ENCODE measurements at places on chromosomes 5 and 9.

GRCh38 chr5:151637676-151638075 lies 46.5 kb upstream of the FAT2 start:
- no peak for DNase-seq

GRCh38 chr9:77546376-77546950 lies 101.7 kb downstream of the GNA14 start:
- DNase-seq: no peak

DNA sequence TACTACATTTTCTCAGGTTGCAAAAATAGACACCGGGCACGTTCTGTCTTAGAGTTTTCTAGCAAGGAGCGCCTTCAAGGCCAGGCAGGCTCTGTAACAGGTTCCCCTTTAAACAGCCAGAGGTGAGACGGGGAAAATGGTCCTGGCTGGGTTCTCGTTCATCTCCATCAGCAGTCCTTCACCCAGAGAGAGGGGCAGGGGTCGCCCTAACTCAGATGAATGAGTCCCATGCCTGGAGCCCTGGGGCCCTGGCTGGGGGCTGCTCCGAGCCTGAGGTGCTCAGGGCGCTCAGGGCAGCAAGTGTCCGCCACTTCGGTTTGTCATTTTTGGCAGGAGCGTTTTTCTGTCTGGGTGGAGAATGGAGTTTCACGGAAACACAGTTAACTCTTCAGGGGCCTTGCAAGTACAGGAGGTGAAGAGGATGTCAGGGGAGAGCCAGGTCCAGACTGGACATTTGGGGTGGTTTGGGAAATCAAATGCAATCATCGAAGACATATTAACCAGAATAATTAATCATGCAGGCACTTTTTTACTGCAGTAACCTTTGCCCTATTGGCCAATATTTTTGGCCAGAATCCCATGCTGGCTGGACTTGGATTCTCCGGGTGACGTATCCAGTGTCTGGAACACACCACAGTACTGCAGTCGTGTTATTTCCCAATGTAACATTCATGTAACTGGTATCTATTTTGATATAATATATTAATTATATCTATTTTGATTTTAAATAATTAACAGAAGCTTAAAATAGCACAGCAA lies 2.9 kb downstream of the NTNG2 start:
- DNase-seq: no peak

DNA sequence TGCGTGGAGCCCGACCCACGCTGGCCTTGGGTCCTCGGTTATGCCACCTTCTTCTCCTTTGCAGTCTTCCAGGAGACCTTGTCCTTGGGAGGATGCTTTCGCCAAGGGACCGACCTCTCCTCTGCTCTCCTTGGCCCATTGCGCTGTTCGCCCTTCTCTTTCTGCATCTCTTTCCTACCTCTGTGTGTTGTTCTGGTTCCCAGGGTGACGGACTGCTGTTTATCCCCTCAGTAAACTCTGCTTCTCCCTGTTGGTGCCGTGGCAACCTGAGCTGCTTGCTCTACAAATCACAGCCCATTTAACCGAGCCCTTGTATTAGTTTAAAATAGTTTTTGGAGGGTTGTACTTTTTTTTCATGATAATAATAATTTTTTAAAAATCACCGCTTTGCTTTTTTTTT lies 97.9 kb downstream of the DAPK1 start:
- DNase-seq: no peak

DNA sequence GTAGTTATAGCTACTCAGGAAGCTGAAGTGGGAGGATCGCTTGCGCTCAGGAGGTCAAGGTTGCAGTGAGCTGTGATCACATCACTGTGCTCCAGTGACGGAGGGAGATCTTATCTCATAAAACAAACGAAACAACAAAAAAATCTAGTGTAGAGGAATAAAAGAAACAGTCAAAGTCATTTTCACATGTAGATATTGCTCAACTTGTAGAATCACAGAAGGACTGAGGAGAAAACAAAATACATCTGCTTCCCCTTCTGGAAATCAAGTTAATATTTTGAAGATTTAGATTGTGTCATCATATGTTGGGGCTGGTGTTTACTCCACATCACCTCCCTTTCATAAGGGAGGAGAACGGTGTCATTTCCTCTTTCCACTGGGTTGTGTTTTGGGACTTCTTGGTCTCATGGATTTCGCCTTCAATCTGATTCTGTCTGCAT lies 8.2 kb upstream of the SLC46A2 start:
- DNase-seq: no peak

- DNase-seq: no peak
These were observed 14.7 kb downstream of the ITGA1 start for GRCh38 chr5:52802272-52802973.

GRCh38 chr9:69645488-69645887 lies 26.7 kb downstream of the APBA1 start:
- no peak for DNase-seq

DNA sequence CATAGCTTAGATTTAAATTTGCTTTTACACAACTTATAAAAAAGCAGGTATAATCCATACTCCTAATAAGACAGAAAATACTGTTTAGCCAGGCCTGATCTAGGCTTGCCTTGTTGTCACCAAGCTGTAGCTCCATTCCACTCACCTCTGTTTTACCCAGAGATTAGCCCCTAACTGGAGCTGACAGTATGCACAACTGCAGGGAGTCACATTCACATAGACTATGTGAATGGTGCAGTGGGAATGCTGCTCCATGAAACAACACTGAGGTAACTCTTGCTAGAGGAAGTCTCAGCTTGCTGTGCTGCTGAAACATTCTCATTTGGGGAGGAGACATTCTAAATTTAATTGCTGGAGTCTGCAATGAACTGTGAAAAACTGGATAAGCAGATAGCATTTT lies 209.1 kb downstream of the TMEM232 start:
- no peak for DNase-seq

- no peak for DNase-seq
These were observed 2.0 kb upstream of the ZNF462 start for GRCh38 chr9:106860721-106861639.

DNA sequence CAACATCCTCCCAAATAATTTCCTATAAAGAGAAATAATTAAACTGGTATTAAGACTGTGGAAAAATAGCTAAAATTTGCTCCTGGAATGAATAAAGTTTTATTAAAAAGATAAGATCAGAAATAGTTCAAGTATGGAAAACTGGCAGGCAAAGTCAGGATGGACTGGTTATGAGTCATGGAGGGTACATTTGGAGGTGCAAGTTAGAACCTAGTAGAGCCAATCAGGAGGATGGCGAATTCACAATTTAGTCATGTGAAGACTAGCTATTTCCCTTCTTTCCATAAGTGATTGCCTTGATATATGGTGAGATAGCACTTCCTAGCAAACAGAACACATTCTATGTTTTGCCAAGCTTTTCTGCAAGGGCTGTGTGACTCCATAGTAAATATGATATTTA lies 1303.5 kb downstream of the EFNA5 start:
- no peak for DNase-seq

GRCh38 chr9:81650586-81651515 lies 38.5 kb downstream of the TLE1 start:
- no peak for DNase-seq

DNA sequence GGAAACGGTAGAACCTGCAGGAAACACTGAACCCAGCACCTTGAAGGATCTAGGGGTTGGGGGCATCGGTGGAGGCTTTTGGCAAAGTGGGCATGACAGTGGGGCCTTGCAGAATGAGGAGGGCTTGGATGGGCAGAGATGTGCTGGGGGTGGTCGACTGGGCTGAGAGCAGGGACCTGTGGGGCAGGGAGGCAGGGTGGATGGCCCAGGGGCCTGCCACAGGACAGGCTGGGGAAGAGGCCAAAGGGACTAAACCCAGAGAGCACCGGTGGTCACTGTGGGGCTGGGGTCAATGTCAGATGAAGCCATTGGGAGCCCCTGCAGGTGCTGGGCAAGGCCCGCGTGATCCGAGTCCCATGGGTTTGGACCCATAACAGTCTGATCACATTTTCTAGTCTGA lies 175.3 kb downstream of the DAB2IP start:
- no peak for DNase-seq

DNA sequence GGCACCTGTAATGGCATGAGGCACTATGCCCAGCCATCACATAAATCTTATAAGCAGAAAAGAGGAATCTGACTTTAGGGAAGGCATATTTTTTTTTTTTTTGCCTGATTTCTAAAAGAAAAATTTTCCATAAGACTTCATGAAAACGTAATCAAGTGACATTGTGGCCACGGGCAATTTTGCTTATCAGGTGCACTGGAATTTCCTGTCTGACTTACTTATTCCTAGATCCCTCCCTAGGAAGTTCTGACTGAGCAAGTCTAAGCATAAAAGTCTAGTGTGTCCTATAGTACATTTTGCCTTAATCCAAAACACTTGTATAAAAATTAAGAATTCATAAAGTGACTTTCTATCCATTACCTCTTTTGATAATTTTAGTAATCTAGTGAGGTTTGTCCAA lies 12.5 kb downstream of the C5orf46 start:
- DNase-seq: no peak

DNA sequence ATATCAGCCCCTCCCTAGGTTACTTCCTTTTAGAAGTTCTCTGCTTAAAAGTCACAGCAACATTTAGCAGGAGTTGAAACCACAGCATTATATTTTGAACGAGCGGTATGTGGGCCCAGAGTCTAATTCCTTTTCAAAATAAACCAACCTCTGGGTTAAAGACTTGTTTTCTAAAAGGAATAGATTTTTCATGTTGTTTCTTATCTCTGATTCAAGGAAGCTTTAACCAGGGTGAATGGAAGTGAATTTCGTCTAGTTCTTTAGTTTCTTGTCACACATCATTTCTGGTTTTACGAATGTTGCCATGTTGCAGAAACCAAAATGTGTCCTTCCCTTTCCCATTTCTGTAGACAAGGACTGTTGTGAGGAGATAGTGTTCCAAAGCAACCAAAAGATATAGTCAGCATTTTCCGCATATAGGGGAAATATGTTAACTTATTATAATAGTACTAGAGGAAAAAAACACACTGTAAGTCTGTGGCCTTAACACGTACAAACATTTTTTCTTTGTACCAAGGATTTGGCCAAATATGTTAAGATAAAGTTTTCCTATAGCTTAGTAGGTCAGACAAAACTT lies 142.4 kb downstream of the PCSK5 start:
- no peak for DNase-seq

DNA sequence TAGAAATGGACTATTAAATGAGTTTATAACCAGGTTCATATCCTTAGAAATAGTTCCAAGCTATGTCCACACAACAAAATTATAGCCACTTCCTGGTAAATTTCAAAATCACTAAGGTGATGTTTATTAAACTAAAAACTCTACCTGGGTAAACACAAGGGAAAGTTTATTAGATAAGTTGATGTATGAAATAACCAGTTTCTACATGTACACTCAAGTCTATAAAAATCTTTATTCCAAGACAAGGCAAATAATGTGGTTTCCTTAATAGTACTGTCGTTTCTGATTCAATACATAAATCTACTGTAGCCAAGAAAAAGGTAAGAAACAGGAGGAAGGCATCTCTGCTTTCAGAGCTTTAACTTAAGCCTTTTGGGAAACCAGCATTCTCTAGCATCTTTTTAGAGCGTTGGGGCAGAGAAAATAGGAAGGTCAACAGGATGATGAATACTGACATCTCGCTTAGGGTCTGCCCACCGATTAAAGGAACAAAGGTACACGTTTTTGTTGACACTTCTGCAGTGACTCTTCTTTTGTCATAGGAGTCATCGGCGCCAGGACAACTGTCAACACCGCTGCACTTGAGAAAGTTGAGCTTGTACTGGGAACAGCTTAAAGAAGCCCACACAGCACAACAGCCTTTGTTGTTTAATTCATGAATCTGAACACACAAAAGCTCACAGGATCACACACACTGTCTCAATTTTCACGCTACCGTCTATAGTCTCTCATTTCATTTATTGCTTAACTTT lies 513.6 kb downstream of the SLCO4C1 start:
- DNase-seq: no peak

GRCh38 chr9:80890124-80890523 lies 799.2 kb downstream of the TLE1 start:
- no peak for DNase-seq

GRCh38 chr5:181086026-181086883 lies 44.7 kb downstream of the OR2V1 start:
- no peak for DNase-seq

DNA sequence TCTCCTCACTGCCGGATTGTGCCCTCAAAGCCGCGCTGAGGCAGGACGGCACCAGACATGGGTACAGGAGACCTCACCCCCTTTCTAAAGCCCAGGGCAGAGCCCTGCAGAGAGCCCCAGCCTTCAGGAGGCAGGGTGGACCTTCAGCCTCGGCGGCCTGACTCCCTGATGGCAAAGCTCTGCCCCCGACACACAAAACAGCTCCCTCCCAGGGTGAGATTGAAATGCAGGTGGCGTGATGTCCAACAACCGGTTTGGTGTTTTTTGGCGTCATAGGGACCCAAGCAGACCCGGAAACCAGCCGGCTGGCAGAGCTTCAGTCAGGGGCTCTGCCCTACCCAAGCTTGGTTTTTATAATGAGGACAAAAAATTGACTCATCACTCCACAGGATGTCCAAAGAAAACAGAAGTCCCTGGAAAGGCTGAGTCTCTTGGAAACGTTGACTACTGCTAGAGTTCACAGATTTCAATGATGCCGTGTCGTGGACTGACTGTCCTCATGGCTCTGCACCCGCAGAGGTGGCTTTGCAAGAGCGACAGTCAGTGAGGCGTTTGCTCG lies 275.2 kb upstream of the IRX1 start:
- no peak for DNase-seq

GRCh38 chr5:32311404-32312196 lies 1.1 kb downstream of the MTMR12 start:
- no peak for DNase-seq

GRCh38 chr9:112408819-112409218 lies 28.9 kb downstream of the HSDL2 start:
- DNase-seq: no peak

- DNase-seq: no peak
These were observed 92.5 kb downstream of the PCDH1 start for GRCh38 chr5:141785711-141786110.

DNA sequence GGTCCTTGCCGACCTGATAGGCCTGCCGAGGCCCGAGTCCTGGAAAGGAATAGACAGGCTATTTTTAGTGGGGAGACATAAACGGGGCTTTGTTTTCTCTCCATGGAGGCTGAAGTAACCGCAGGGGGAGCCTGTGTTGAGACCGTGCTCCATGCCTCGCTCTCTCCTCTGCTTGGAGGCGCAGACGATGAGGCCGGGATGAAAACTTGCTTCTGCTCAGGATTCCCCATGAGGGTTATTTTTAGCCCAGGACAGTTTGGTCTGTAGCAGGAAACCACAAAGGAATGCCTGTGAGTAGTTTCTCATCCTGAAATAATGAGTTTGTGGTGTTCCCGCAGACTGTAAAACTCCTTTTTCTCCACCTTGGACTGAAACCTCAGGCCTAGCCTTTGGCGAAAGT lies 81.9 kb upstream of the RARS1 start:
- DNase-seq: no peak

DNA sequence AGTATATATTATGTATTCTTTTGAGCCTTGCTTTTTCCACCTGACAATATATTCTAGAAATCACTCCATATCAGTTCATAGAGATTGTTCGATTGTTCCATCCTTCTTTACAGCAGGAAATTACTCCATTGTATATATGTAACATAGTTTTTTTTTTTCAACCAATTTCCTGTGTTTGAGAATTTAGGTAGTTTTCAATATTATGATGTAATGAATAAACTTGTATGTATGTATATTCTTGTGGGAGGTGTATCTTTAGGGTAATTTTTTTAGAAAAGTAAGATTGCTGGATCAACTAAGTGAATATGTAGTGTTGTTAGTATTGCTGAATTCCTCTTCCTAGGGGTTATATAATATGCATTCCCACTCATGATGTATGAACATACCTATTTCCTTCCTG lies 165.9 kb upstream of the PITX1 start:
- DNase-seq: no peak

- DNase-seq: no peak
These were observed 104.7 kb upstream of the ISL1 start for GRCh38 chr5:51278539-51278938.

GRCh38 chr5:38816083-38817030 lies 29.5 kb upstream of the OSMR start:
- DNase-seq: no peak
